ENCODE measurements at places on chromosomes 1 and 21.

- peak; percentile 15 for DNase-seq
Observed at GRCh38 chr1:67336783-67337182, 29.1 kb downstream of the IL12RB2 start.

DNA sequence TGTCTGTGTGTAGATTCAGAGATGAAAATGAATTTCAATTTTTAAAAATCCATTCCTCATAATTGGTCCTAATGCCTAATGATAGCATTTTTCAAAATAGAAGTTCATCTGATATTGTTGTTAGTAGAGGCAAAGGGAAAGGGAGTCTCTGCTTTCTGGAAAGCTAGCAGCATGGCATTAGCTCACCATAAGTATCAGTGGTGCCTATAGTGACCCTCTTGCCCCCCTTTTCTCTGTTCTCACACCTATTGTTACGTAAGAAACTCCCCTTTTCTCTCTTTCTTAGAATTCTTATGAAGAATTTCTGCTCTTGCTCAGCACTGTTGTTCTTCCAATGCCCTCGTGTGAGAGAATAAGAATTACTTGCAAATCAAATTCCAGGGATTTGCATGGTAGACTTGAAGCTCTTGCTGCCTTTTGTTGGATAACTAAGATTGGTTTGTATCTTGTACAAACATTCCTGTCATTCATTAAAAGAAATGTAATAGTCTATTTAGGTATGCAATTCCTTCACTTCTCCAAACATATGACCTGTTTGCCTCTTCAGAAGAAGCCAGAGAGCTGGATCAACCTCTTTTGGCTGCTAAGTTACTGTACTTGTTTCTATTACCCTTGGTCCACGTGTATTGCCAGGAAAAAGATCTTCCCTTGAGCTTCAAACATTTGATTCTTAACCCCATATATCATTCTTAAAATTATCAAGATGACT is 69.2 kb upstream of the MAGI3 start:
- no peak for DNase-seq

- peak; percentile 68 for DNase-seq
Observed at GRCh38 chr1:234676103-234676594, 66.2 kb upstream of the IRF2BP2 start.

- no peak for DNase-seq
Observed at GRCh38 chr21:15034126-15034853, 30.5 kb downstream of the NRIP1 start.

DNA sequence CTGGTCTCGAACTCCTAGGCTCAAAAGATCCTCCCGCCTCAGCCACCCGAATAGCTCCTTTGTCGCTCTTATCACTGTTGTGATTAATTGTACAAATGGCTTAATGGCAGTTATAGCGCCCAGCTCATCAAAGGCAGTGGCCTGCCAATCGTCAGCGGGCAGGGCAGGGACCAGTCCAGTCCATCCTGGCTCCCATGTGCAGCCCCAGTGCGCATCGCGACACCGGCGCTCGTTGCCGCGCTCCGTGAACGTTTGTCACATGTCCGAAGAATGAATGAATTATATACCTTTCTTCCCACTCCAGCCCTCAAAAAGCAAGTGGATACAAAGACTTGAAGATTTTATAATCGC is 18.4 kb downstream of the MTX1 start:
- no peak for DNase-seq

GRCh38 chr1:97632075-97632474 is 288.8 kb downstream of the DPYD start:
- no peak for DNase-seq

- DNase-seq, result no peak
Observed at GRCh38 chr1:153180556-153180955, 22.7 kb upstream of the LELP1 start.

DNA sequence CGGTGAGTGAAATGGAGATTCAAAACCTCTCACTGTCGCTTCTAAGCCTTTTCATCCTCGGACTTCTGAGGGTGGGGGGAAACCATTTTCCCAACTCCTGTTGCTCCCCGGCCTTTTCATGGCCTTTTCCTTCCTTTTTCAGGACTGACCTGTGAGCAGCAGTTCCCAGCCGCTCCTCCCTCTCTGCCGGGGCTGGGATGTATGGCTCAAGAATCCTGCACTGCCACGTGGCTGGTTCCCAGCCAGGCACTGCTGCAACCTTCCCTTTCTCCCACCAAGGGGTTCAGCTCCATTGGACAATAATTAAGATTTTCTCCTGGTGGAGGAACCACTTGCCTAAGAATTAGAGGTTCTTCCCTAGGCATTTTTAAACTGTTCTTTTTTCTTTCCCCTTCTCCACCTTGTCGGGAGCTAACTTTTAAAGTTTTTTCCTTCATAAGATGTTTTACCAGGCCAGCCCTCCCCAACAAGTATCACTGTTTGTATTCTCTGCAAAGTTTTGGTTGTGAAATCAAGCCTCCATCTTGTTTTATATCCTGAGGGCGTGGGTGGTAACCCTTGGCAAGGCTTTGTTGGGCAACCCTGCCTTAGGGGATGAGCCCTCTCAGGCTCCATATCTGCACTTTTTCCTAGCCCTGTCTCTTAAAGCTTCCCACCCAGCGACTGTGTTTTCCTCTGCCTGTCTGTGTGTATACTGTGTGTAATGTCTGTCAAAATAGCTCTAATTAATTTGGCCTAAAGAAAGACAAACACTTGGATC is 1166.6 kb upstream of the ADGRL2 start:
- DNase-seq, result no peak

- no peak for DNase-seq
Observed at GRCh38 chr21:33948951-33949444, 33.4 kb upstream of the ATP5PO start.

- no peak for DNase-seq
Observed at GRCh38 chr21:42579456-42580075, 65.9 kb downstream of the SLC37A1 start.

DNA sequence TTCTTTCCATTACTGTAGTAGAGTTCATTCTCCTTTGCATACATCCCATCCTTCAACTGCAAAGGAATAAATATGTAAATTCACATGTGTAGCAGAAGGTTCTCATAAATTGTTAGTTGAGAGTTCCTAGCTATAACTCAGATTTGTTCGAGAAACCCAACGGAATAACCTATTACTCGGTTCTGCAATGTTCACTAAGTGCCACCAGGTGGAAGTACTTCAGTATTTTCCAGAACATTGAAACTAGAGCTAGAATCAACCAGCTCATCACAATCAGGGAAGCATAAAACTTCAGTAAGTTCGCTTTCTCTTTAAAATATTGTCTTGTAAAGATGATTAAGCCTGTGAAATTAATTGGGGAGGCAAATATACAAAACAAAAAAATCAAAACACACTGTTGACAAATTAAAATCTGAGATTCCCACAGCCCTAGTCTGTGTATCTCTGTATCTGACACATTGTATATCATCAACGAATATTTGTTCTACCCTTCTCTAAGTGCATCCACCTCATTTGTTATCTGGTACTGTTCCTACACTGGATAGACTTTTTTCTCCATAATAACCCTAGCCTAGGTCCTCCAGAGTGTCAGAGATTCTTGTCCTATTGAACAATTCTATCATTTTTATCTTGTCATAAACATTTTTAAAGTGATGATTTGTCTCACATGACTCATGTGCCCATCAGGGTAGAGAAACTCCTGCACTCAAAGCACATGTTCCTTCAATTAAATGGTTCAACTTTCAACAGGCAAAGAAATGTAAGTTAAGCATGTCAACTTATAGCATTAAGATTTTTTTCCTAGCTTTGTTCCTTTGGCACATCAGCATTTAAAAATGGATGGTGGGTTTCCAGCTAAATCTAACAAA is 31.9 kb downstream of the MROH9 start:
- no peak for DNase-seq

DNA sequence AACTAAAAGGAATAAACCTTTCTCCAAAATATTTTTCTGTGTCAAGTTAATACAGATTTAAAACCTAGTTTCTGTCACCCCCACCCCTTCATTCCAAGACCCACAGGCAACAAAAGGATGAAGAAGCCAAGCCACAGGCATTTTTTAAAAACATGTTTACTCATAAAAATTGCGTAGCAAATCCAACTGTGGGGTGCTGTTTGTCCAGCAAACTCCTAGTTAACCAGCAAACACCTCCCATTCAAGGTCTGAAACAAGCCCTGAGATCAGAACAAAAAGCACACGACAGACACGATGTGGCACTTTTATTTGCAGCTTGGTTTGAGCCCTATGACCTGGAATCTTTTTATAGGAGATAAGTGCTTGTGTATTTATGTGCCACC is 149.9 kb upstream of the CAMK1G start:
- no peak for DNase-seq

DNA sequence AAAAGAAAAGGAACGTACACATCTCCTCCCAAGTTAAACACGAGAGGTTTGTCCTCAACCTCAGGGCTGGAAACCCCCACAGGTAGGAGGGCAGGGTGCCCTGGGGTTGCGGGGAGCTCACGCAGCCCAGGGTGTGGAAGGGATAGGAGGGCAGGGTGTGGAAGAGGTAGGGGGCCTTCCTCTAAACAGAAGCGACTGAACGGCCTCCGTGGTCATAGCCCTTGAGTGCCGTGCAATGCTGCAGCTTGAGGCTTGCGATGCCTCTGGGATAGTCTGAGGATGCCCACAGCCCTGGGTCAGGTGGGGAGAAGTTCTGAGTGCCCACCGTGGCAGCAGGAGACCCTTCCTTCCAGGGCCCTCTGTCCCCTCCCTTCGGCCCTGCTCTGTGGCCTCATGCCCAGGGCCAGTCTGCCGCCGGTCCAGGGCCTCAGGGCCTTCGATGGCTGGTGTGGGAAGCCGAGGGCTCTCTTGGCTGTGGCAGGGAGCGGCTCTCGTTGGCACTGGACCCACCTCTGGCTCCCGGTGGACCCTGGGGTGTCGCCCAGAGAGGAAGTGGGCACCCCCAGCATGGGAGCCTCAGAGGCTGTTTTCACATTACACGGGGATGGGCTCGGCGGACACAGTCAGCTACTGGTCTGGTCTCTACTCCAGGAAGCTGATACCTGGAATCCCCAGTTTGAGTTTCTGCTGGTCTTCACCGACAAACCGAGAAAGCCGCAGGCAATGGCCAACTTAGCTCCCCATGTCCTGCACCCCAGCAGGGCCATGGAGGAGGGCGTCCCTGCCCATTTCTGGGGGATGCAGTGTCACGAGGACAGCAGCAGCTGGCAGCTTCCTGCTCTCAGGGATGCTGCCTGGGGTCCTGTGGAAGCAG is 6.4 kb upstream of the CDK11B start:
- no peak for DNase-seq

- DNase-seq, result no peak
Observed at GRCh38 chr1:61648983-61649742, 75.8 kb downstream of the TM2D1 start.

DNA sequence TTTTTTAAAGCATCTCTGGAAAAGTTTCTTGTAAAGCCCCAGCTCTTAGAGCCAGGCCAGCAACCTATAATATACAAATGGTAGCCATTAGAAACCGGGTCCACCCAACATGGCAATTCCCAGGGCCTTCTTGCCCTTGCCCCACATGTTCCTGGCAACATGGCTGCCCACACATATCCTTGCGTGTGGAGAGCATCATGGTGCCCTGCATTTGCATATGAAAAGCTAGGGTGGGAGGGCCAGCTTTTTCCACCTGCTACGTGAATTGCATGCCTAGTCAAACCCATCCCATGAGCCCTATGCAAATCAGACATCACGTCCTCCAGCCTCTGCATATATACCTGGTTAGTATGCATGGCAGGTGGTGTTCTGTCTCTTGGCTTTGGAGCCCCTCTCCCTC is 88.2 kb downstream of the RABGAP1L start:
- no peak for DNase-seq

DNA sequence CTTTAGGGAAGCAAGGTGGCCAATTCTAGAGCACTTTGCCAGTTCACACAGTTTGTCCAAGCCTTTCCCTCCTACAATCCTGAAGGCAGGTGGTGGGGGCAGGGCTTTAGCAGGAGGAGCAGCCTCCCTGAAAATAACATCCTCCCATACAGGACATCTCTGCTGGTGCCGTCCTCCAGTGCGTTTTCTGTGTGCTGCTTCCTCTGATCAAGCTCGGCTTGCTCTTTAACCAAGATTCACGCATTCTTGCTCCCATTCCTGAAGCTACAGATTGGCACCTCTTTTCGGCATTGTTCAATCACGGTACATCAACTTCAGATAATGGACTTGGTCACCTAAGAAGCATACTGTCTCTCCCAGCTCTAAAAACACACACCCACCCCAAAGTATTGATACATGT is 7.5 kb upstream of the DPT start:
- DNase-seq, result no peak

- DNase-seq, result peak; percentile 75
Observed at GRCh38 chr1:44217809-44218410, 4.6 kb downstream of the DMAP1 start.

DNA sequence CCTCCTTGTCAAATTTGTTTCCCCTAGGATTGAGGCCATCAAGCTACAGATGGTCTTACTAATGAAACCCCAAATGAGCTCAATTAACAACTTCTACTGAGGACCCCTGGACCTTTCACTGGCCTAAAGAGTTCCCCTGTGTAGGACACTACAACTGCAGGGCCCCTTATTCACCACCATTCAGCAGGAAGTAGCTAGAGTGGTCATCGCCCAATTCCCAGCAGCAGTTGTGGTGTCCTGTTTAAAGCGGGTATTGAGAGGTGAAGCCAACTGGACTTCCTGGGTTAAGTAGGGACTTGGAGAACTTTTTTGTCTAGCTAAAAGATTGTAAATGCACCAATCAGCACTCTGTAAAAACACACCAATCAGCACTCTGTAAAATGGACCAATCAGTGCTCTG is 1466.9 kb downstream of the KCNT2 start:
- no peak for DNase-seq

GRCh38 chr1:39088658-39089057 is 62.5 kb downstream of the NDUFS5 start:
- no peak for DNase-seq

DNA sequence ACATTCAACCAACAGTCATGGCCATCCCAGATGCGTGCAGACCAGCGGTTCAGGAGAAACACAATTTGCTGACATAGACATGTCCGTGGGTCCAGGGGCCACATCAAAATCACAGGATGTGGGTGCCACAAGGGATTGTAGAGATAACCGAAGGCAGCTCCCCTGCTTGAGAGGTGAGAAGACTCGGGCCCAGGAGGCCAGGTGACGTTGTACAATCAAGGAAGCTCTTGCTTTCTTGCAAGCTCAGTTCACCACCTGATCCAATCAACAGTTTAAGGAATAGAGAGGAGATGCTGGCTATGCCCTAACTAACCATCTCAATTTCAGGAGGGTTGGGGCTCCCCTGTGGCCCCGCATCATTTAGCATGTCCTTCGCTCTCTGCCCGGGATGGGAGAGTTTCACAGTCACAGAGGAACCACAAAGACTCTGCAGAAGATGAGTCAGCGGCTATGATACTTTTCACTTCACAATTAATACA is 19.5 kb downstream of the UBASH3A start:
- peak; percentile 60 for DNase-seq

GRCh38 chr1:18041102-18041501 is 66.5 kb upstream of the IGSF21 start:
- no peak for DNase-seq

All from CD4-positive, alpha-beta T cell treated with Interleukin-6 for 4 hours (primary cell).